ENCODE measurements at places on chromosomes 7 and 10.

DNA sequence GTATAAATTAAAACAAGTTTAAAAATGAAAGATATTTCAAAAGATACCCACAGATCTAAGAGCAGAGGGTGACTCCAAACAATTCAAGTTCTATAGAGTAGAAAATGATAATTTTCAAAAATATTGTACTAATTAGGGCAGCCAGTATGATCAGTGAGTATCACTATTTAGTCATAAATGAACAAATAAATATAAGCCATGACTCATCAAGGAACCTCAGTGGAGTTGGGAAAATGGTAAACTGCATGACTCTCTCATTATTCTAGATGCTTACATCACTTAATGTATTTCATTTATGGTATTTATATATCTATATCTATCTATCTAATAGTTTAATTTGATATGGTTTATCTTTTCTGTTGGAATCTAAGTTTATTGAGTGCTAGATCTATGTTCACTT lies 94.3 kb downstream of the THSD7A start:
- DNase-seq: no peak

DNA sequence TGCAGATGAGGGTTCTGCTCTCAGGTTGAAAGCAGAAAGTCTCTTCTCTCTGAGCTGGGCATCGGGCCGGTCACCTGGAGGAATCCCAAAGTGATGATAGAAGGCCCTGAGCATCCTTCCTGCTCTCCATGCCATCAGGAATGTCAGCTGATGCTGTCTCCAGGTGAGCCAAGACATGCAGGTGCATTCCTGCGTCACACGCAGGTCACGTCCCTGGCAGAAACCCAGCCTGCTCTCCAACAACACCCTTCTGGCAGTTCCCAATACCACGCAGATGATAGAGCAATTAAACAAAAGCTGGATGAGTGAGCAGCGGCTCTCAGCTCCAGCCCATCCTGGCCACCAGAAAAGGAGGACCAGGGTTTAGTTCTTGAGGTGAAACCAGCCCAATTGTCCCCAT lies 6.9 kb upstream of the WIPI2 start:
- no peak for DNase-seq

DNA sequence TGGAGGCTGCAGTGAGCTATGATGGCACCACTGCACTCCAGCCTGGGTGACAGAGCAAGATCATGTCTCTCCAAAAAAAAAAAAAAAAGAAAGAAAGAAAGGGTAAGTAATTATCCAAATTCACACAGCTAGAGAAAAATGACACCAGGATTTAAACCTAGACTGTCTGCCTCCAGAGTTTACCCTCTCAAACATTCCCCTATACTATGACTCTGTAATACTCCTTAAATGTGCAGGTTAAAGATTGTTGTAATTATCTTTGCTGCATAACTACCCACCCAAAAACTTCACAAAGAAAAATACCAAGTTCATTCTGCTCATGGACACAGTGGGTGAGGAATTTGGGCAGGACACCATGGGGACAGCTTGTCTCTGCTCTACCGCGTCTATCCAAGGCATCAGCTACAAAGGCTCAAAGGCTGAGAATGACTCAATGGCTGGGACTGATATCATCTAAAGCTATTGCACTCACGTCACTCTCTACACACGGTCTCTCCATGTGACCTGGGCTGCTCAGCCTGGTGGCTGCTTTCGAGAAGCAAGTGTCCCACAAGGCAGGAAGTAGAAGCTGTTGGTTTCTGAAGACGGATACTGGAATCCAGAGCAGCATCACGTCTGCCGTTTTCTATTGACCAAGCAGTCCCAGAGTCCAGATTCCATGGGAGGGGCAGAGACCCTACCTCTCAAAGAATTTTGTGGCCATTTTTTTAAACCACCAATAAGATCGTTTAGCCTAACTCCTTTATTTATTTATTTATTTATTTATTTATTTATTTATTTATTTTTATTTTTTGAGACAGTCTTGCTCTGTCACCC lies 185.7 kb upstream of the AUTS2 start:
- DNase-seq: peak; percentile 1

GRCh38 chr10:62373639-62373994 lies 552 bp upstream of the ZNF365 start:
- no peak for DNase-seq

- peak; percentile 10 for DNase-seq
Measured at GRCh38 chr7:149196705-149197171, 1.4 kb downstream of the ZNF282 start.

DNA sequence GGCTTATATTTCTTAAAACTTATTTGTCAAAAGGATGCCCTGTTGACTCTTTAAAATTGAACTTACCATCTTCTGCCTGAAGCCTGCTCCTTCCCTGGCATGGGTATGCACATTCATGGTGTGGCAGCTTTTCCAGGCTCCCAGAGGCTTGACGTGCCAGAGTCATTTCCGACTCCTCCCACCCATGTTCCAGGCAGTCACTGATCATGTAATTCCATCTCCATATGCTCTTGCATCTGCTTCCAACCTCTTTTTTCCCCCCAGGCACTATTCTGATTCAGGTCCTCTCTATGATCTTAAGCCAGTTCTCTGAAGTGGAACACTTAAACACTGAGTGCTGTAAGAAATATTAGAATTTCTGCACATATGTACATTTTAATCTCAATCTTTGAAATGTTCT lies 82.2 kb downstream of the CFAP58 start:
- DNase-seq: no peak

- no peak for DNase-seq
Measured at GRCh38 chr10:111916011-111916410, 267.6 kb downstream of the GPAM start.

- no peak for DNase-seq
Measured at GRCh38 chr10:54125098-54125747, 675.8 kb downstream of the PCDH15 start.

DNA sequence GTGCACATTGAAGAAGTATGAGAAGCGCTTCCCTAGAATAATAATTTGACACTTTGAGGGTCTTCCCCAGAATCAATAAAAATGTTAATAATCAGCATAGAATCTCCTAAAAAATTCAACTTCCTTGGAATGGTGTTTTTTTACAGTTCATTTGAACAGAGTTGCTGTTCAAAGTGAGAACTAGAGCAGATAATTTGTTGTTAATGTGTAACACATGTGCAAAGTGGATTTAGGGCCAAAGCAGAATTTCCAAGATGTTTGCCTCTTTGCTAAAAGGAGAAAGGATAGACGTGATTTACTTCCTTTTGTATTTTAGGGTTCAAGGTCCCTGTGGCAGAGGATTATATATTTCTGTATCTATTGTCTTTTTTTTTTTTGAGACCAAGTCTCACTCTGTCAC lies 73.8 kb downstream of the ZNF277 start:
- DNase-seq: no peak

DNA sequence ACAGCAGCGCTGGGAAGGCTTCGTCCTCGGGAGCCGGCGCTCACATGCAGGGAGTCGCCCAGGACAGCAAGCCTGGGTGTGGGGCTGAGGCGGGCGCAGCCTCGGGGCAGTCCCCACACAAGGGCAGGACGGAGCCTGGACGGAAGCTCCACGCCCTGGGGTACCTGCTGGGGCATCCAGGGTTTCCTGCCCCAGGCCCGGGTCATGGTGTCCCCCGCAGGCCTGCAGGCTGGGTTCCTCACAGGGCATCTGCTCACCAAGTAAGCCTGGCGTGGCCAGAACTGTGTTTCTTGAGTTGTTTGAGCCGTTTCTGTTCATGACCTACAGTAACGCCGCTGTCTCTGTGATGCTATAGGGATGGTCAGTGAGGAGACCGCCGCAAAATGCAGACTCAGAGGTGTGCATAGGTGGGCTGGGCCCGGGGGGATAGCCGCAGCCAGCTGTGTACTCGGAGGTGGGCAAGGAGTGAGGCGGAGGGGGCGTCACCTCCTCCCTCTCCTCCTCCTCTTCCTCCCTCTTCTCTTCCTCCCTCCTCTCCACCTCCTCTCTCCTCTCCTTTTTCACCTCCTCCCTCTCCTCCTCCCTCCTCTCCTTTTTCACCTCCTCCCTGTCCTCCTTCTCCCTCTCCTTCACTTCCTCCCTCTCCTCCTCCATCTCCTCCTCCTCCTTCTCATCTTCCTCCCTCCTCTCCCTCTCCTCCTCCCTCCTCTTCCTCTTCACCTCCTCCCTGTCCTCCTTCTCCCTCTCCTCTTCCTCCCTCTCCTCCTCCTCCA lies 438.9 kb downstream of the DNAJB6 start:
- no peak for DNase-seq

DNA sequence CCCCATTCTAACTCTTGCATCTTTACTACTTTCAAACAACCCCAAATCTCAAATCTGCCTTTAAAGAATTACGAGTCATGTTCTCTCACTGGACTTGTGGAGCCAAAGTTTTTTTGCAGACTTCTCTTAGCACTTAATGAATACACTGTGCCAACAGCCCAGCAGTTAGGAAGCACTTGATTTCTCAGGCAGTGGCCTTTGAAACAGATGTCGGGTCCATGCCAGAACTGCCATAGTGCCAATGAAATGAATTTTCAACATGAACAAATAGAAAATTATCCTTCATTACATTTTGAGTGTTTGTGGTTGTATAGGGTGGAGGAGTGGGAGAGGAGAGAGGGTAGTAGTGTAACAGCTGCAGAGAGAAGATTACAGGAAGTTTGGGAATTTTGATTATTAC lies 5.9 kb downstream of the BORCS7 start:
- DNase-seq: no peak

GRCh38 chr10:77554996-77555397 lies 82.6 kb downstream of the KCNMA1 start:
- DNase-seq: no peak

DNA sequence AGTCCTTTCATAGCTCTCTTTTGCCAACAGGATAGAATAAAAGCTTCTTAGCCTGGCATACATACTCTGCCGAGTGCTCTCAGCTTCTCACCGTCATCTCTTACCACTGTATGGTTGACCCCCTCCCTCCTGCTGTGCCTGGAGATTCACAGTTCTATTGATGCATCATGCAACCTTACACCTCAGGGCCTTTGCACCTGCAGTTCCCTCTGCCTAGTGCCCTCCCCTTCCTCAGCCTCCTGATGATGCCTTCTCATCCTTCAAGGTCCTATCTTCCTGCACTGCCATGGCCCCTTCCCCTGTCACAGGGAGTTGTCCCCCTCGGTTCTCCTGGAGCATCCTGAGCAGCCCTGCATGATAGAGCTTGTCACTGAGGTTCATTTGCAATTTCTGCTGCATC lies 81.5 kb downstream of the CDH23 start:
- DNase-seq: no peak

Measured in activated T-cell treated with anti-CD3 and anti-CD28 coated beads for 24 hours (primary cell).